CD8-positive, alpha-beta T cell (primary cell): ENCODE measurements at places on chromosomes 5 and 9.

GRCh38 chr9:134172198-134173126, 8.1 kb upstream of the RNU6ATAC start:
- no peak for DNase-seq

- DNase-seq, result no peak
Observed at GRCh38 chr5:128881502-128882018, 83.7 kb upstream of the SLC27A6 start.

DNA sequence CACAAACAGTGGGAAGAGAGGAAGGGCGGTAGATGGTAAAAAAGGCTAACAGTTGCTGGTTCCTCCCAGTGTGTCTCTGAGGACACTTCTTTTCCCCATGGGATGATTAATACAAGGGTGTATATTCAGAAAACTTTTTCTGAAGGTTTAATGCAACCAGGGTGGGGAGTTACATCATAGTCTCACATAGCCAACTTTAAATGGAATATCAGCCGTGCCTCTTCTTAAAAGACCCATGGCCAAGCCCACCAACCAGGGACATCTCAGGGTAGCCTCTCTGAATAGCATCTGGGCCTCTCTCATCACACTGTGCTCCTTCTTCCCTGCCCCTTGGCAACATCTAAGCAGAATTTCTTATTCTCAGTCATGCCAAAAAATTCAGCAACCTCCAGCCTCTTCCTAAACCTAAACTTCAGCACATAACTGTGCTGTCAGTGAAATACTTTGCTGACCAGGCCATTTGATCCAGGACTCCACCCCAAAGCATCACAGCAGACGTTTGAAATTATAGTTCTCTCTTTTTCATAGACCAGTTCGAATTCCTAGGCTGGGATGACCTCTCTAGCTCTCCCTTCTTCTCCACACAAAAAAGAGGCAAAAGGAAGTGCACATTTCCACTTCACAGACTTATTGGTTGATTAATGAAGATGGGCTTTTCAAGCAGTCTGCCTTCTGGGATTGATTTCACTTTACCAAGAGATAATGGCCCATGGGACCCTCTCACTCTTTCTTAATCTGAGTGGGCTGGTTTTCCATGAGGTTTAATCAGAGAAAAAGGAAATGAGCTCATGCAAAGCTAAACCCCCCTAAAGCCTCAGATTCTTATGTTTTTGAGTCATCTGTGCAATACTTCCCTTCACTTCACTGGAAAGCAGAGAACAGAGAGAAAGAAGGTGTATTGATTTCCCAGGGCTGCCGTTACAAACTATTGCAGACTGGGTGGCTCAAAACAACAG, 85.1 kb upstream of the RAI14 start:
- DNase-seq, result no peak

GRCh38 chr5:13359344-13359743, 585.1 kb downstream of the DNAH5 start:
- DNase-seq, result no peak

DNA sequence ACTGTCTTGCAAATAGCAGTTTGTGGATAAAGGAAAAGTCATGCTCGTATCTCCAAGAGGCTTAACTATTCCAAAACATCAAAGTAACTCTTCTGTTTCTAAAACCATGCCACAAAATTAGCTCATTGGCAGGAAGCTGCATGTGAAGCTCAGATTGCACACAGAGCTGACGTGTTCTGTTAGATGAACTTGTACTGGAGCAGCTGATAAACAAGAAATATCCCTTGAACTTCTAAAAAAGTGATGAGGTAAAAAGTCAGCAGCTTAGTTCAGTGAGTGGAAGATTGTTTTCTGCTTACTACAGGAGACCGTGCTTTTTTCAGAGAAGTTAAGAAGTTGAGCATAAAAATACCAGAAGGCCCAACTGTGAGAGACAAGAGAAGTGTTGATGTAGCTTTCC, 113.2 kb downstream of the SLC12A2 start:
- DNase-seq, result peak; percentile 40

GRCh38 chr5:116763987-116764866, 189.6 kb upstream of the SEMA6A start:
- DNase-seq, result no peak

- DNase-seq, result no peak
Observed at GRCh38 chr5:180105827-180106312, 34.3 kb upstream of the RNF130 start.

DNA sequence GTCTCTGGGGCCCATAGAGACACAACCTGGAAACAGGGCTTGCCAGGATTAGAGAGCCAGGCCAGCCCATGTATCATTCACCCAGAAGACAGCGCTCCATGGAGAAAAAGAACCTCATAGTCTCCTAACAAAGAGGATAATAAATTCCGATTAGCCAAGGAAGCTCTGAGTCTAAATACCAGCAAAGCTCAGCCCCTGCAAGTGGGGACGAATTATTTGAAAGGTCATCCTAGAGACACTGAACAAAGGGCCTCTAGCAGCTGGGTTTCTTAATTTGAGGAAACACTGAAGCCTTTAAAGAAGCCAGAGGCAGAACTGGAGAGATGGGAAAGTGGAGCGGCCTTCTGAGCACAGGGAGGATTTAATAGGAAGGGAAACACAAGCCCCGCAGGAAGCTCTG, 287.1 kb upstream of the ZNF462 start:
- no peak for DNase-seq

DNA sequence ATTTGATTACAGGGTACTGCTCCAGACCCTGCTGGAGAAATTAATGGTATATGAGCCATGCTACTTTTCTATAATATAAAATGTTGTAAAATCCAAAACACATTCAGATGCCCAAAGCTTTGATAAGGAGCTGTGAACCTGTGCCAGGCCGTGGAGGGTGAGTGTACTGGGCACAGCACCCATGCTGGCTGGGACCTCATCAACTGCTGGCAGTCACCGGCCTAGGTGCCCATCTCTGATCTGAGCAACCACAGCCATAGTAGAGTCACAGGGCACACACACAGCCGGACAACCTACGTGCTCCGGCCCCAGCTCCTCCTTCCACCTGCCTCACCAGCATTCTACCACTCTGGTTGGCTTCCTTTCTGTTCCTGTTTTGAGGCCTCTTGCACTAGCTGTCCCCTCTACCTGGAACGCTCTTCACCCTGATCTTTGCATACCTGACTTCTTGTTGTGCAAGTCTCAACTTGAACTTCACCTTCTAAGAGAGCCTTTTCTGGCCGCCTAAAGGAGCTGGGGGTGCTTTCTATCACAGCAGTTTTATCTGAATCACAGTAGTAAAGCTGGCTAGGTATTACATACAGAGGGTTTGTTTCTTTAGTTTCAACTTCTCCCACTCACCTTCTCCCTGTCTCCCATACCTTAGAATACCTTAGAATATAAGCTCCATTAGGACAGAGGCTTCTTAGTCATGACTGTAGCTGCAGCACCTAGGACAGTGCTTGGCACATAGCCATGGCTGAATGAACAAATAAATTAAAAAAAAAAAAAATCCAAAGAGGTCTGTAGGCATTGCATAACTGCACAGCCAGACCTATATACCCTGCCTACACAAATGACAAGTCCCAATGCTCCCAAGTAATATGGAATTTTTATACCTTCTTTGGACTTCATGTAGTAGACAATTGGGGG, 51.7 kb downstream of the MED27 start:
- DNase-seq, result no peak

GRCh38 chr5:169763376-169764017, 126.4 kb downstream of the DOCK2 start:
- DNase-seq, result no peak

GRCh38 chr9:126442636-126443035, 116.0 kb downstream of the MVB12B start:
- DNase-seq, result no peak

- peak; percentile 57 for DNase-seq
Observed at GRCh38 chr9:90870621-90871326, 69.2 kb downstream of the SYK start.

DNA sequence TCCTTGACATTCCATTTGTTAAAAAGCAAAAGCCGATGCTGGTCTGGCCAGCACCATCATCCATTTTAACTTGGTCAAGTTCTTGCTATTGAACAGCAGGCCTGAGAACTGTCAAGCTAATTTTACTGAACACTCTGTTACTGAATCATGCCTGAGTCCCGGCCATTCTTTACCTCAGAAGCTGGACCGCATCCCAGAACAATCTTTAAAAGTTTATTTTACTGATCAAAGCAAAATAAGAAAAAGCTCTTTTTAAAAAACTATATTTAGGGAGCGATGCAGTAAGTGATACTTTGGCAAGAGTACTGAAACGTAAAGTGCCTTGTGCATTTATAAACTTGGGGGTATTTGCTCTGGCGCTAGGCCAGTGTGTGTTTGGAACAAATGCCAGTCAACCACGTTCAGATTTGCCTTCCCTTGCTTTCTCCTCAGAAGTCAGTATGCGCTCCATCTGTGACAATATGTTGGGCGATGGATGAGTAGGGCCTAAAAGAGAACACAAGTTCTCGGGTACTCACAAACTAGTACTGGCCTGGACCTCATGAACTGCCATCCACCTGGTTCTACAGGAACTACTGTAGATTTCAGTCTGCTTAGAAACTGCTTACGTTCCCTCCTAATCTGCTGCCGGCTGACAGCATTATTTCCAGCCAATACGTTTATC, 161.9 kb downstream of the MAPKAP1 start:
- no peak for DNase-seq

DNA sequence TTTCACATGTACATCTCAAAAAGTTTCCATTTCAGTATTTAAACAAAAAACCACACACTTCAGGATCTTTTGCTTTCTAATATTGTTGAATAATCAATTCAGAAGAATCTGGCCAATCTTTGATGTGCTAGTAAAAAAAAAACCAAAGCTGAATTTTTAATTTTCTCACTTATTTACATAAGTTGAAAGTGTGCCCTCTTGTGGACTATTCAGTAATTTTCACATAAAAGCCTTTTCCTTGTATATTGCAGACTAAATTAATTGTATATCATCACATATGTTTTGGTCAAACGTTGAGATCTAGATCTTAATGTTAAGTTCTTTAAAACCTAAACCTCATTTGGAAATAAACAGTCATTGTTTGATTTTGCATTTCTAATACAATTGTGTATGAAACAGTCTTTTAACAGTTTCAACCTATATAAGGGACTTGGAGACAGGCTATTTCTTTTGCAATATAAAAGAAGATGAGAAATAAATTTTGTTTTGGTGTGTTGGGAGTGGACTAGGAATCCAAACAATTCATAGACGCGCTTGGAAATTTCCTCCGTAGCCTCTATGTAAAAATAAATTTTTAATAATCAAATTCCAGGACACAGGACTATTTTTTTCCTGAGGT, 68.1 kb downstream of the NIPBL start:
- no peak for DNase-seq
